ENCODE measurements at places on chromosomes 7 and 10.
A peak's percentile ranks its signal among the peaks of the same experiment; 100 is the strongest.

DNA sequence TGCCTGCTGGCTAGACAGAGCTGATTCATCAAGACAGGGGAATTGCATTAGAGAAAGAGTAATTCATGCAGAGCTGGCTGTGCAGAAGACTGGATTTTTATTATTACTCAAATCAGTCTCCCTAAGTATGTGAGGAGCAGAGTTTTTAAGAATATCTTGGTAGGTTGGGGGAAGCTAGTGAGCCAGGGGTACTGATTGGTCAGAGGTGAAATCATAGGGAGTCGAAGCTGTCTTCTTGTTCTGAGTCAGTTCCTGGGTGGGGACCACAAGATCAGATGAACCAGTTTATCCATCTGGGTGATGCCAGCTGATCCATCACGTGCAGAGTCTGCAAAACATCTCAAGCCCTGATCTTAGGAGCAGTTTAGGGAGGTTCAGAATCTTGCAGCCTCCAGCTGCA, 39.8 kb downstream of the FOXI2 start:
- no peaks in the 10 kb centered on the region for H3K4me1 ChIP-seq
- no peaks in the 10 kb centered on the region for H3K36me3 ChIP-seq
- no peak overlapping the region for H3K27ac ChIP-seq
- DNase-seq = peak; percentile 7

GRCh38 chr10:105952153-105952552, 1212.4 kb downstream of the SORCS1 start:
- H3K4me1 ChIP-seq = no peaks in the 10 kb centered on the region
- H3K27ac ChIP-seq = no peak overlapping the region
- no peak overlapping the region for H3K4me3 ChIP-seq
- DNase-seq = no peak
- H3K27me3 ChIP-seq = no peaks in the 10 kb centered on the region

GRCh38 chr7:16916105-16916639, 34.4 kb upstream of the AGR3 start:
- no peak overlapping the region for H3K4me3 ChIP-seq
- no peak for DNase-seq
- no peaks in the 10 kb centered on the region for H3K36me3 ChIP-seq
- no peak overlapping the region for H3K27ac ChIP-seq
- peaks cover 4% of the 10 kb centered on the region for H3K4me1 ChIP-seq
- H3K27me3 ChIP-seq = peaks cover 2% of the 10 kb centered on the region

DNA sequence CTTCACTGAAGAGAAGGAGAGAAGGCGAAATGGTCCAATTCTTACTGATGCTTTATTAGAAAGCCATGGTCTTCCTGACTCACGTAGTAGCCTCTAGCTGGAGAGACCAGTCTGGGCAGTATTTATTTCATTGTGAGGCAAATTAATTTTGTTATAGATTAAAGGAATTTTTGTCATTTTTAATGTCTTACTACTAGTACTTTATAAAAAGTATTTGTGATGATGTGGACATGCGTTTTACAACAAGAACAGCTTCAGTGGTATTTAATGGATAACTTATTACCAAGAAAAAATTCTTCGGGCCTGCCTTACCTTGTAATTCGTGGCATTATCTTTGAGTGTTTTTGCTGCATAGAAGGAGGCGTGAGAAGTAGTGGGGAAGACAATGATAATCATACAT, 339.4 kb upstream of the SHH start:
- no peaks in the 10 kb centered on the region for H3K4me1 ChIP-seq
- H3K27ac ChIP-seq = no peak overlapping the region
- DNase-seq = no peak

- H3K27me3 ChIP-seq = peaks cover 2% of the 10 kb centered on the region
- H3K36me3 ChIP-seq = no peaks in the 10 kb centered on the region
- DNase-seq = no peak
- H3K27ac ChIP-seq = no peak overlapping the region
- no peak overlapping the region for H3K4me3 ChIP-seq
- H3K4me1 ChIP-seq = no peaks in the 10 kb centered on the region
Observed at GRCh38 chr7:73786588-73786987, 16.5 kb upstream of the CLDN3 start.
